Stimulated activated CD8-positive, alpha-beta memory T cell treated with anti-CD3 and anti-CD28 coated beads, Interleukin-4, amount 100 ng/mL, for 24 hours (primary cell): ENCODE measurements at places on chromosomes 13 and 19.

DNA sequence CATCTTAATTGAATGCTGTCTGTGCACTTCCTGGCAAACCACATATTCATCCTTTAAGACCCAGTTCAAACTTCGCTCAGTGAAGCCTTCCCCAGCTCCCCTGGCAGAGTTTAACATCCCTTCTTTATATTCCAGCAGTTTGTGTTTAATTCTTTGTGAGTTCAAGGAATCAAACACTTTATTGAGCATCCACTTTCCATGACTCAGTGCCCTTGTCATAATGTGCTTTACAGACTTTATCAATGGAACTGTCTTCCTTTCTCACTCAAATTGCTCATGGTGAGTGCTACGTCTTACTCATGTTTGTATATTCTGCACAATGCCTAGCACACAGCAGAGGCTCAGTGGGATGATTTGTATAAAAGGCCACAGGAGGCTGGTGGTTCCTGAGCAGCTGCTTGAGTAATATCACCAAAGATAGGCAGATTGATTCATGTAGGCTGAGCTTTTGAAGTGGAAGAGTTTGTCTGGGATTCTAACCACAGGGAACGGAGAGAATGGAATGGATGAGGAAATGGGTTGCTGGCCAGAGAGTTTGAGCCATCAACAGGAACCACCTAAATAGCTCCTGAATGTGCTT, 44.2 kb downstream of the SERTM1 start:
- no peak for DNase-seq

- no peak for DNase-seq
Measured at GRCh38 chr19:30028118-30028991, 86.3 kb downstream of the URI1 start.

- no peak for DNase-seq
Measured at GRCh38 chr19:44816301-44816700, 7.4 kb downstream of the BCAM start.

GRCh38 chr13:52405767-52406494, at the start of gene THSD1:
Gene THSD1 (minus strand): TSS chr13:52406172. CDS start chr13:52402600, 3,572 bp downstream.
- DNase-seq: no peak

DNA sequence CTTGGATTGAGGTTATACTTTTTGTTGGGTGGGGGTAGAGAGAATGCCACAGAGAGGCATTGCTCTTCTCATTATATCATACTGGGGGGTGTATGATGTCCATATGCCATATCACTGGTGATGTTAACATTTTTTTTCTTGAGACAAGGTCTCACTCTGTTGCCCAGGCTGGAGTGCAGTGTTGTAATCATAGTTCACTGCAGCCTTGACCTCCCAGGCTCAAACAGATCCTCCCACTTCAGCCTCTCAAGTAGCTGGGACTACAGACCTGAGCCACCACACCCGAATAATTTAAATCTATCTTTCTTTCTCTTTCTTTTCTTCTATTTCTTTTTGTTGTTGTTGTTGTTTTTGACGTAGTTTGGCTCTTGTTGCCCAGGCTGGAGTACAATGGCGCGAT, 4.9 kb upstream of the SNRNP70 start:
- DNase-seq: no peak

GRCh38 chr19:38617764-38618589, at the start of gene MAP4K1:
Gene MAP4K1 (minus strand): TSS chr19:38617953. CDS start chr19:38617895, 58 bp downstream.
- peak; percentile 65 for DNase-seq

GRCh38 chr13:27172495-27172842, 858 bp upstream of the USP12 start:
- no peak for DNase-seq

- no peak for DNase-seq
Measured at GRCh38 chr13:44089452-44089851, 209.7 kb downstream of the LACC1 start.

DNA sequence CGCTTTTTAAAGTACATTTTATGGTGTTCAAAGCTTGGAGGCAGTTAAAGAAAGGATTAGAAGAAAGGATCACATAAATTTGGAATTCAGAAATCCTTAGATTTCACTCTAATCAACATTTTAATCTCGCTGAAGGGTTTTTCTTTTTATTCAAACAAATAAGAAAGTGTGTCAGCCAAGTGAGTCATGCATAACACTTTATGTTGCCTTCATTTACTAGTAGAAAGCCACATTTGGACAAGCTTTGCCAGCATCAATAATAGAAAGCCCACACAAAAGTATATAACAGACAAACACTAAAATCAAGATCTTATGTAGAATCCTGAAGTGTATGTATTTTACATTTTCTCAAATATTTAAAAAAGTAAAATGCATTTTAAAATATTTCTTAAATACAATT, 154.9 kb upstream of the TRPC4 start:
- no peak for DNase-seq

- no peak for DNase-seq
Measured at GRCh38 chr13:19581675-19582074, 20.3 kb upstream of the TPTE2 start.

- no peak for DNase-seq
Measured at GRCh38 chr19:46229442-46229841, at the start of gene IGFL1. Gene IGFL1 (plus strand): TSS chr19:46229742. CDS start chr19:46229775, 33 bp downstream.

GRCh38 chr13:32657309-32657708, 71.1 kb downstream of the PDS5B start:
- no peak for DNase-seq

GRCh38 chr13:112066624-112067004, 335 bp upstream of the SOX1 start:
- peak; percentile 61 for DNase-seq

GRCh38 chr19:21587117-21587461, 81.7 kb downstream of the ZNF429 start:
- no peak for DNase-seq

- DNase-seq: no peak
Measured at GRCh38 chr13:98648686-98649085, 71.8 kb upstream of the STK24 start.

- no peak for DNase-seq
Measured at GRCh38 chr13:111314852-111315251, 5.6 kb upstream of the TEX29 start.

GRCh38 chr13:98577836-98578285, 954 bp upstream of the STK24 start:
- no peak for DNase-seq

GRCh38 chr19:4662020-4662695, 8.0 kb downstream of the MYDGF start:
- no peak for DNase-seq

DNA sequence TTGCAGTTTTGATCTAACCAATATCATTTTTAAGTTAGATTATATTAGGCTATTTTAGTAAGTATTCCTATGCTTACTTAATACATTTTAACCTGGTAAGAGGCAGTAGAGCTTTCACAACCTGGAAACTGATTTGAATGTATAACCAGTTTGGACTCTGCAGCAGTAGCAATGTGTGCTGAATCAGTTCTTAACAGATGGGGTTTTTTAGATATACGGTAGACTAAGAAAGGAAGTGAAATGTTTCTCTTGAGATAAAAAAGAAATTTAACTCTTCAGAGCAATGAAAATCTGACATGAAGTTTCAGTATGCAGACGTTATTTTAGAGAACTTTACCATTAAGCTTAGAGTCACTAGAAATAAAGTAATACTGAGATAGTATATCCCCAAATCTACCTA, 2.7 kb downstream of the NBEA start:
- no peak for DNase-seq

DNA sequence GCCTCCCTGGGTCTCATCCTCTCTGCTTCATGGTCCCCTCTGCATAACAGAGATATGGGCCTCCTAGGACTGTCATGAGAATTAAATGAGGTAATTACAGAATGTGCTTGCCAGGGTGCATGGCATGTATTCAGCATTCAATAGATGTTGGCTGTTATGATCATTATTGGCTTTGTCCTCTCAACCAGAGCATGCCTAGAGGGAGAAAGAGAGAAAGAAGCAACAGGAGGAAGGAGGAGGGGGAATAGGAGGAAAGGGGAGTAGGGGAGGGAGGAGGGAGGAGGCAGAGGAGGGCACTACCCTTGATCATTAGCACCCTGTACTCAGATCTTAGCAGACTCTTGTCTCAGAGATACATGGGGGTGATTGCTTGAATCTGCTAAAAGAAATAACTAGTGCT, 41.0 kb upstream of the SIAH3 start:
- no peak for DNase-seq

DNA sequence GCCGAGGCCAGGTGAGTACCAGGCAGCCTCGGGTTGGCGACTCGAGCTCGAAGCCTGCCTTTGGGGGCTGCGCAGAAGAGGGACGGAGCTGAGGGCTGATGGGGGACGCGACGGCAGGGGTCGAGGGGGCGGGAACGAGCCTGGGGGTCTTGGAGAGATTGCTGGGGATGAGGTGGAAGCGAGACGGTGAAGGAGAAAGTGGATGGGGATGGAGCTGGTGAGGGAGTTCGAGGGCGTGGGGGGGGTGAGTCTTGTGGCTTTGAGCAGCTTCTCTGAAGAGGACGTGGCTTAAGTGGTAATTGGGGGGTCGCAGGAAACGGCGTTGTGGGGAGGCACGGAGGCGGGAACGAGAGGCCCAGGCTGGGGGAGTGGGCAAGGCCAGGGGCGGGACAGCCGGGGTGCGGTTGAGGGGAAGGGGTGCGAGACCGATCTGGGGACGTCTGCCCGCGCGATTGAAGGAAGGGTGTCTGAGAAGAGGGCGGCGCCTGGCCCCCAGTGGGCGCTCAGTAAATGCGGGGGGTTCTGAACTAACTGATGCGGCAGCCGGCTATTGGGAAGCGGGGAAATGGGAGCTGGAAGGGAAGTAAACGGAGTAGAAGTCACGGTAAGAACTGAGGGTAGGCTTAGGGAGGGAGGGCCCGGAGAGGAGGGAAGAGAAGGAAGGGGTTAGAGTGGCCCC, 426 bp downstream of the MYO9B start:
- DNase-seq: peak; percentile 47

GRCh38 chr19:5826531-5827341, 12.8 kb downstream of the FUT6 start:
- no peak for DNase-seq

- peak; percentile 76 for DNase-seq
Measured at GRCh38 chr19:56671613-56671994, at the start of gene ZNF835. Gene ZNF835 (minus strand): TSS chr19:56671757. CDS start chr19:56665198, 6,559 bp downstream.

- DNase-seq: no peak
Measured at GRCh38 chr13:27960362-27961226, 8.5 kb downstream of the CDX2 start.

GRCh38 chr13:113976711-113977684, 3.1 kb upstream of the C13orf46 start:
- no peak for DNase-seq

- DNase-seq: no peak
Measured at GRCh38 chr19:32018014-32018413, 327.4 kb upstream of the ZNF507 start.

DNA sequence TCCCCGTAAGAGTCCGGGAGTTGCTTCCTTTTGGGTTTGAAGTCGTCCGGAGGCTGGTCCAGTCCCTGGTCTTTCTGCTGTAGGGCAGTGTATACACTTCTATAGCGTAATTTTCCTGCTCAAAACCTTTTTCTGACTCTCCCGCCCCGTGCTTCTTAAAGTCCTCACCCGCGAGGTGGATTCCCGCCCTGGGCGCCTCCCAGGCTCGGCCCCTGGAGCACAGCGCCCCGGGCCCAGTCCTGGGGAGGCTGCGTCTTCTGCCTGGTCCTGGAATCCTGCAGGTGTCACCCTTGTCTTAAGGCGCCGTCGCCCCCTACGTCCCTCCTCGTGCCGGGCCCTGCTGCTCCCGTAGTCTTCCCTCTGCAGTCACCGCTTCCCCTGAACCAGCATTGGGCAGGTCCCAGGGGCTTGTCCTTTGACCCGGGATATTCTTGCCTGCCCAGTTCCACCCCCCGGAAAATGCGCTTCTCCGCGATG, 34.4 kb upstream of the ZNF808 start:
- no peak for DNase-seq

- no peak for DNase-seq
Measured at GRCh38 chr19:8148410-8149260, 757 bp downstream of the FBN3 start.

DNA sequence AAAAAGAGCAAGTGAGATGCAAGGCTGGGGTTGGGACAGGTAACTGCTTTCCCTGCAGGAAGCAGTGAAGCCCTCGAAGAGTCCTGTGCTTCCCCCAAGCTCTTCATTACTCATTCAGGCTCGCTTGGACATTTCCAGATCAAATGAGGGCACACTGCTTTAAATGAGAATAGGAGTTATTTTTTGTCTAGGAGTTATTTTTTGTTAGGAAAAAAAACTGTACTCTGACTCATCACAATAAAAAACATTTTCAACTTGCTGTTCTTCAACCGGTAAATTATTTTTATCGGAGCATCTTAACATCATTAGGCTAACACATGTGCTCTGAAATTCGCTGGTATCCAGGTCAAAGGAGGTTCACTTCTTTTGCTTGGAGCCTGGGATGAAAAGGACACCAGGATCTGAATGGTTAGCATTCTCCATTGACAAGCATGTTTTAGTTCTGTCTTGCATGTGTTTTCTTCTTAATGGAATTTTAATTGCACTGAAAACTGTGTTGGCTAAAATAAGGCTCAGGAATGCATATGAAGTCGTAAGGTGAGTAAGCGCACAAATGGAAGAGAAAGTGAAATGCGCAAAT, 80.7 kb upstream of the STK24 start:
- no peak for DNase-seq

DNA sequence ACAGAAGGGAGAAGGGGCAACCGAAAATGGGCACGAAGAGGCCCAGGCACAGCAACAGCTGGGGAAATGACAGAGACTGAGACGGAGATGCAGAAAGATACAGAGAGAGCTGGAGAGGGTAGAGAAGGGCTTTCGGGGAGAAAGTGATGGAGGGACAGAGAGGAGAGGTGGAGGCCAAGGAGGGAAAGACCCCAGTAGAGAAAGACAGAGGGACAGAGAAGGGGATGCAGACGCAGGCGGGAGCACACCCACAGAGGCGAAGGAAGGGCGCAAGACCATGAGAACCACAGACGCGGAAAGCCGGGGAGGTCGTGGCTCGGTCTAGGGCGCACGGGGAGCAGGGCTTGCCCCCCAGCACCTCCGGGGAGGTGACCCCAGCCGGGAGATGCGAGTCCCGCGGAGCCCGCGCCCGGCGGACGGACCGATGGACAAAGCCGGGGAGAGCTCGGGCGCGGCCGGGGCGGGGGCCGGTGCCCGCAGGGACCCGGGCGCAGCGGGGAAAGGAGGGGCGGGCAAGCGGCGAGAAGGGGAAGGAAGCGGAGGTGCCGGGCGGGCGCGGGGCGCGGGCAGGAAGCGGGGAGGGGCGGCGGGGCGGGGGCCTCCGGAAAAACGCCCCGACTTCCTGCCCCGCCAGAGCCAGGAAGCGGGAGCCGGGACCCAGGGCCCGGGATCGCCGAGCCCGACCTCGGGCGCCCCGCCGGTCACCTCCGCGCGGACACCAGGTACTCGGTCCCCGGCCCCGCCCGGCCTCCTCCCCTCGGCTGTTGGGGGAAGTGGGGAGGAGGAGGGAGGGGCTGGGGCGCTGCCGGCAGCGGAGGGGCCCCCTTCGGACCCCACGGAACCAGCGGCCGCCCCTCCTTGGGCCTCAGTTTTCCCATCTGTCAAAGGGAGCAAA, at the start of gene ARHGEF1:
Gene ARHGEF1 (plus strand): TSS at position 617 of the 895 bp plus-strand sequence. CDS start 4,899 bp downstream, outside the sequence.
- DNase-seq: peak; percentile 53

DNA sequence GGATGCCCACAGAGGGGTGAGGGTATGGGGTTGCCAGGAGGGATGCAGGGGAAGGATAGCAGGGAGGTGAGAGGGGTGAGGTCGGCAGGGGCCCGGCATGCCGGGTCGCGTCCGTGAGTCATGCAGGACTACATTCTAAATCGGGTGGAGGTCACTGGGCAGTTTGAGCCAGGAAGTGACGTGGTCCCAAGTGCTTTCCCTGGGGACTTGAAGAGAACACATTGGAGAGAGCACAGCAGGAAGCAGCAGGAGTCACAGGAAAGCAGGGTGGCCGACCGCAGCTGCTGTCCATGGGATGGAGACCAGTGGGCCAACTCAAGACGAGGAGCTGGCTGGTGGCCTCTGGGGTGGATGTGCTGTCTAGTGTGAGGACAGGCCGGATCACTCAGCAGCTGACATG, 92.0 kb upstream of the WASF3 start:
- DNase-seq: no peak
